ENCODE measurements at places on chromosomes 3 and 15. TPM values are rescaled to one million over a fixed set of nuclear protein-coding genes. Genes with fewer than 3 reads are reported as not detected.

DNA sequence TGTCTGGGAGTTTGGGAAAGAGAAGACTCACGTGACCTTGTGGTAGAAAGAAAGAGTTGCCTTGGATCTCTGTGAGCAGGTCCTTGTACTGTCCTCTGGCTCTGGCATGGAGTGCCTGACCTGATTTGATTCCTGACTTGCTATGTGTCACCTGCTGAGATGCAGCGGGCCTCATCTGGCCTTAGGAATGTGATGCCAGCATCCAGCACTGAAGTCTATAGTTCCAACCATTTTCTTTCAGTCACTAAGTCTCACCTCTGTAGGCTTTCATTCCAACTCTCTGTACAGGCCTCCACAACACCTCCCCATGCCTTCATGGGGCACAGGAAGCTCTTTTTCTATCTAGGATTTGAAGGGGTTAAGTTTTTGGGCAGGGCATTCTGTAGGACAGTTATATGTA lies 12.1 kb upstream of the OXSR1 start:
- no peak for DNase-seq

DNA sequence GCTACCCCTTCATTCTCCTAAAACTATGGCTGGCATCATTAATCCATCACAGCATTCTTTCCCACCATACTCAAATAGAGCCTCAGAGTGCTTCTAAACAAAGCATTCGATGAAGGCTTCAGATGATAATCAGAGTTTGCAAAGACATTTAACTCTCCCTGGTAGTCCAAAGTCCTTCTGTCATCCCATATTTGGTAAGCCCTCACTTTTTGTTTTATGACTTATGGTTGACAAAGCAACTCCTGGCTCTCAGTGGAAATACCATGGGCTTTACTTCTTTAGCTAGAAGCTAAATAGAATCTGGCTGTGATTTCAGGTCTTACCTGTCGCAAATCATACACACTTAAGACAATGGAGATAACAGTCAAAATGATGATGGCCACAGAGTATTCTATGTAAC lies 27.8 kb downstream of the ATP13A5 start:
- DNase-seq = no peak

- no peak for DNase-seq
Measured at GRCh38 chr3:188776447-188776846, 395.3 kb upstream of the TPRG1 start.

GRCh38 chr15:85129881-85130280 lies 148.2 kb downstream of the PDE8A start:
- no peak for DNase-seq

GRCh38 chr15:57227166-57227565 lies 149.1 kb upstream of the CGNL1 start:
- no peak for DNase-seq

DNA sequence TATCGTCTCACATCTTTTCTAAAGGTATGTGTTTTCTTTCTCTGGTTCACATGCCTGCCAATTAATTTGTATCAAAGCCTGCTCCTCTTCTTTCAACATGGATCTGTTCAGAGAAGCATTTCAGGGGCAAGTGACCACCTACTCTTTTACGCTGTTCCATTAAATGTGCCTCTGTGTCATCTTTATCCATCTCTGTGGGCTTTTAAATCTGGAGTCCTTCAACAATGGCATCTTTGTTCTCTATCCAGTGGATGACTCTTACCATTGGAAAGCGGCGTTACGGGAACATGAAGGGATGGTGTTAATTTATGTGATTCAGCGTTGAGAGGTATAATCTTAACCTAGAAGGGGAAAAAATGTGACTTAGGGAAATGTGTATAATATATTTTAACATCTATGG lies 92.7 kb upstream of the CFAP20DC start:
- no peak for DNase-seq

GRCh38 chr15:96361309-96362010 lies 31.0 kb downstream of the NR2F2 start:
- DNase-seq = no peak

DNA sequence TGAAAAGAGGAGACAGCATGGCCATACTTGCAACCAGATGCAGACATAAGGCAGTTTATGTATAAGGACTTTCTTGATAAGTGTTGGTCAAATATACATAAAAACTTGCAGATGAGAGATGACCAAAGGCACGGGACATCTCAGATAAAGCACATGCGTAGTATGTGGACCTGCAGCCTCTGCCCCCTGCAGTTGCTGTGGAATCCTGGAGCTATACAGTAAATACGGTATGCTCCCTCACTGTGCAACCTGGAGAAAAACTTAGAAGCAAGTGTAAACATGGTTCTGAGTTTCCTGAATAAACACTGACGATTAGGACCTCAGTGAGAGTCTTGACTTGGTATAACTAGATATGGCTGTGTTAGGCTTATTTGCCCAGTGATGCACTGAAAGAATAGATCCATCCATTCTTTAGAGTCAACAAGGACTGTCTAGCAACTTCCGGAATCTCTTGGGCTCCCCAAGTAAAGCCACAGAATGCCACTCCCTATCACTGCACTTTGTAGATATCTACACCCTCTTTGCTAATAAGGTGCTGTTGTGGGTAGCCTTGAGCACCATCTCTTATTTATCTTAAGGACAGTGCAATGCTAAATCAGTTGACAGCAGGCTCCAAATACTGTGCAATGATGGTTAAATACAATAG lies 40.2 kb downstream of the GJD2 start:
- no peak for DNase-seq

DNA sequence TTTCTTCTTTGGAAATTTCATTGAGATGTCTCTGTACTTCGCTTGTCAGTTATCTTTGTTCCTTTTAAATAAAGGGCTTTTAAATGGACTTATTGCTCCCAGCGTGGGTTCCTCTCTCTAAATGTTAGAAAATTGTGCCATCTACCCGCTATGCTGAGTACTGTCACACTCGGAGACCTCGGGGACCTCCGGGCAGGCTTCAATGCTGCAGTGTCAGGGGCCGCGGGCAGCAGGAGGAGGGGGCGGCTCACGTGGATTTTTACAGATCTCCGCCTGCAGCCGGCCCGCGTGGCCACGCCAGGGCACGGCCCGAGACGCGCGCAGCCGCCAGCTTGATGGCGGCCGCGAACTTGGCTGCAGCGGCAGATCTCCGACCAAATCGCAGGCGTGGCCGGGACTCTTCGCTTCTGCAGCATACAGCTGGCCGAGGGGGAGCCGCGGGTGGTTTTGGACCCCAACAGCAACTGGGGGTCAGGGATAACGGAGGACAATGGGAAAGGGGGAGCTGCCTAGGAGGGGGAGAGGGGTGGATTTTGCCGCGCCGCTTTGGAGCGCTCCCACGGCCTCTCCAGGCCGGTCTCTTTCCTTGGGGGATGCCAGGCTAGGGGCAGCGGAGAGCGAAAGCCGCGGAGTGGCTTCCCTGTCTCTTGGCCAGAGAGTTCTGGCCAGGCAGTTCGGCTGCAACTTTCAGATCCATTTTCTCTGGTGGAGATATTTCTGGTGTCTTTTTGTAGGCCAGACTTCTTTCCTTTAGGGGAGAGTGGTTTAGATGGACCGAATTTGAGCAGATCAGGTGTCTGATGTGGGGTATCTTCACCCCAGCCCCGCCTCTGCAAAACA lies 15.3 kb downstream of the NR2F2 start:
- DNase-seq = peak; percentile 68

- DNase-seq = no peak
Measured at GRCh38 chr3:185457376-185457775, 41.5 kb downstream of the TMEM41A start.

DNA sequence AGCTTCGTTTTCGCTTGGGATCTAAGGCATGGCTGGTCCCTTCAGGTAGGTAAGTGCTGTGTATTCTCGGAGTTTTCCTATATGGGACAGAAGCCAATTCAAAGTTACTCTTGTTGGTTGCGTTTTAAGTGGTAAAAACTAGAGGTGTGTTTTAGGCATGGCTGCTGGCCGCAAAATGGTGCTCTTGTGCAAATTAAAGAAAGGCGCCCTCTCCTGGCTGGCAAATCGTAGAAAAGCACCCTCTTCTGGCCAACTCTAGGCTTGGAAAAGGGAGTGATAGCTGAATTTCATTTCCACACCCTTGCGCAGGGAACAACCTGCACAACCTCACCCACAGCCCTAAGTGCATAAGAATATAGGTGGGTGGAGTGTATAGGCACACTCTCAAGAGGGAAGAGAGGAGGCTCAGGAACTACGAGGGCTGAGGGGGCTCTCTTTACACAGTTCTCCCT lies 23.5 kb downstream of the DRD3 start:
- peak; percentile 51 for DNase-seq

DNA sequence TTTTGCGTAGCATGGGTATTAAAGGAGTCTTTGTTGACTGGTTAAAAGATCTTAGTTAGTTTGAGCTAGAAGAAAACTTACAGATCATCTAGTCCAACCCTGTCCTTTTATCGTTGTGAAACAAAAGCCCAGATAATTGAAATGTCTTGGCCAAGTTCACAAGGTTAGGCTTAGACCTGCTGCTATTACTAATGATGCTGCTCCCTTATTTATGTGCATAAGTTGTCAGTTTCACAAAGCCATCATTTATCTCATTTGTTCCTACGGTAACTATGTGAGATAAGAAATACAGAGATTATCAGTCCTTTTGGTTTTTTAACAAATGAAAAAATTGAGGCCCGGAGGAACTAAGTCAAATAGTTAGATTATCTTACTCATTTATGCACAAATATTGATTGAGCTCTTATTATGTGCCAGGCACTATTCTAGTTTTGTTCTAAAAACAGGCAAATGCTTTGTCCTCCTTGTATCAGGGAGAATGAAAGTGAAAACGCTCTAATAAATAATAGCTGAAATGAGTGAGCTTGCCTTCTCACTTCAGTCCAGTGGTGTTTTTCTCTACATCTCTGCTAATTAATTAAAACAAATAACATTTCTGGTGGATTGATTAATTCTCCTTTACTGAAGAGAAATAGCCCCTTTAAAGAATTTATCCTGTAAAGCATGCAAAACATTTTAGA lies 49.1 kb upstream of the TPRG1 start:
- no peak for DNase-seq

GRCh38 chr3:94522488-94522887 lies 459.6 kb downstream of the NSUN3 start:
- DNase-seq = no peak

DNA sequence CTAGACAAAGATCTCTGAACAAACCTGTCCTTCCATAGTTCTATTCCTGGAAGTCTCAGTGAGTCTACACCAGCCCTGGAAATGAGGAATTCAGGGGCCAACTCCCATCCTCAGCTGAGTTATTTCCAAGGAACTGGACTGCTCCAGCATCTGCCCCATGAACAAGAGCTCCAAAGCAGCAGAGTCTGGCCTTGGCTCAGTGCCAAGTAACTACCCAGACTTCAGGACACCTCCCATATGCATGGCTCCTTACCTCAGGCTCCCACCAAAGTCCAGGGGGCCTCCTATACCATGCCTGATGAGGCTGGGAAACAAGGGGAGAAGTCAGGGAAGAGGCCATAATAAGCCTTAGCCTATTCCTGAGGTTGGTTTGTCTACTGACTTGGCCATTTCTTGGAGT lies 45.0 kb downstream of the FAIM start:
- no peak for DNase-seq

DNA sequence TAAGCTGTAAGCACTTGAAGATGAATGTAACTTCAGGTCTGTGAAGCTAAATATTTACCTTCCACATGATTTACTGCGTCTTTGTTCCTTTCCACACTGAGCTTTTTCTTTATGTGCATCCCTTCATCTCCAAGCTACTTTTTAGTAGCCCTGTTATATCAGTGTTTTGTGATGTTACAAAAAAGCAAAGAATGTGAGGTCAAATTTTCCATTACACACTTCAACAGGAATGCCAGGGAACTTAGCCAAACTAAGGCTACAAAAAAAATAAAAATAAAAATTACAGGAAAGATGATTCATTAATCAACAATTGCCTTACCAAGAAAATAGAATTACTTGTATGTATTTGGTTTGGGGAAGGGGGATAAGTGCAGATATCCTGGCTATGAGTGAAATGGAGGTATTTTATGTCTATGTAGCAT lies 73.0 kb downstream of the FILIP1L start:
- no peak for DNase-seq

RARB gene
- not detected for total RNA-seq

SLCO2A1 gene
- total RNA-seq = 3.8 TPM

SNX22 gene
- 0.41 TPM for total RNA-seq

SNRPN gene
- 212 TPM for total RNA-seq

CHRD gene
- 2.4 TPM for total RNA-seq

ZDHHC3 gene
- total RNA-seq = 135 TPM

ELL3 gene
- total RNA-seq = 1.9 TPM

SEMA3B gene
- total RNA-seq = 1.7 TPM

CPNE9 gene
- total RNA-seq = 0.31 TPM

MUSTN1 gene
- total RNA-seq = 1.1 TPM

ZBED2 gene
- not detected for total RNA-seq

IRAK2 gene
- 1.1 TPM for total RNA-seq

ERC2 gene
- 20.5 TPM for total RNA-seq

DPPA4 gene
- total RNA-seq = 80.5 TPM

Data from endothelial cell (in vitro differentiated cells).